ENCODE measurements at places on chromosomes 1 and 21. TPM values are rescaled to one million over a fixed set of nuclear protein-coding genes. Genes with fewer than 3 reads are reported as not detected.

- DNase-seq = no peak
These were observed 4.4 kb upstream of the ATXN7L2 start for GRCh38 chr1:109479311-109479710.

DNA sequence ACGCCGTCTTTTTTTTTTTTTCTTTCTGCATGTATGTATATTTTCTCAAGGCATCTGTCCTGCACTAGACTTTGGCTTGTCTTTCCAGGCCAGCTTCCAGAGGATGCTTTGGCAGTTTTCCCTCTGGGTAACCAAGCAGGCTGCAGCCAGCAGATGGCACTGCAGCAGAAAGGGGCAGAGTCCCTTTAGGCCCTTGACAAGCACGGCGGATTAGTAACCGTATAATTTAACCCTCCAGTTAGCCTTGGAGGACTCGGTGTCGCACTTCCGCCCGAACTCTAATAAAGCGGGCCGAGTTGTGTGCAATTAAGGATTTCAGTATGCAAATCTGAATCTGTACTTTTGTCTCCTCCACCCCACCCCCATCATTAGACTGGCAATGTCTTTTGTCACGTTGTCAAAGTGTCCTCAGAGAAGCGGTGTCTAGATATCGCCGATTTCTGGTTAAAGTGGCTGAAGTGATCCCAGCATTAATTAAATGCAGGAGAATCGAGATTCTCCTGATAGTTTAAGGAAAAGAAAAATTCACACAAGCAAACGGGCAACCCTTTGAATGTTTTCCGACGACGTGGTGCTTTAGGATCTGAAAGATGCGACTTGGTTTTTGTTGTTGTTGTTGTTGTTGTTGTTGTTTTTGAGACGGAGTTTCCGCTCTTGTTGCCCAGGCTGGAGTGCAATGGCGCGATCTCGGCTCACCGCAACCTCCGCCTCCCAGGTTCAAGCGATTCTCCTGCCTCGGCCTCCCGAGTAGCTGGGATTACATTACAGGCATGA, 1.1 kb upstream of the TMEM167B start:
- DNase-seq = peak; percentile 86

DNA sequence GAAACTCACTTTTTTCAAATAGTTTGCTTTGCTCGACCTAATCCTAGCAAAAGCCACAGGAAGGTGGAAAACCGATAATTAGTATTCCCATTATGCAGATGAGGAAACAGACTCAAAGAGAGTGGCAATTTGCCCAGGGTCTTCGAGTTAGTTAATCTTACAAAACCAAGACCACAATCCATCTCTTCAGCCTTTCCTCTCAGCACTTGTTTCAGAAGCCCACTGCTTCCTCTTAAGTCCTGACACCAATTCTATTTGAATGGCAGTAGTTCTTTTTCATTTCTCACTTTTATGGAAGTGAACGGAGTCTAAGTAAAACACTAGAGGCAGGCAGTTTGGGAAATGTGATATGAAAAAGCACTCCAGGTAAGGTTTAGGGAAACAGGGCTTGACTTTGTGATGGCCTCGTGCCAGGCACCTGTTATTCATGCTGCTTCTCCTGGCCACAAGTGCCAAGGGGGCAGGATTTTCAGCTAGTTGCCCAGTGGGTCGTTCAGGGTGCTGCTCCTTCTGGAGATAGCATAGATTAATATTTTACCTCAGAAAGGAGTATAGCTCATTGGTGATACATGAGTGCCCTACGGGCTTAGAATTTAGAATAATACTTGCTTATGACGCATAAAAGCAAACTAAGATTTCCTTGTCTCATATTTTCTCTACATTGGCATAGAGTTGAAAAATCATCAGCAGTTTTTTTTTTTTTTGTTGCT, 76.6 kb upstream of the NRIP1 start:
- DNase-seq = no peak

The DISC1 gene
- total RNA-seq = 1.8 TPM

DNA sequence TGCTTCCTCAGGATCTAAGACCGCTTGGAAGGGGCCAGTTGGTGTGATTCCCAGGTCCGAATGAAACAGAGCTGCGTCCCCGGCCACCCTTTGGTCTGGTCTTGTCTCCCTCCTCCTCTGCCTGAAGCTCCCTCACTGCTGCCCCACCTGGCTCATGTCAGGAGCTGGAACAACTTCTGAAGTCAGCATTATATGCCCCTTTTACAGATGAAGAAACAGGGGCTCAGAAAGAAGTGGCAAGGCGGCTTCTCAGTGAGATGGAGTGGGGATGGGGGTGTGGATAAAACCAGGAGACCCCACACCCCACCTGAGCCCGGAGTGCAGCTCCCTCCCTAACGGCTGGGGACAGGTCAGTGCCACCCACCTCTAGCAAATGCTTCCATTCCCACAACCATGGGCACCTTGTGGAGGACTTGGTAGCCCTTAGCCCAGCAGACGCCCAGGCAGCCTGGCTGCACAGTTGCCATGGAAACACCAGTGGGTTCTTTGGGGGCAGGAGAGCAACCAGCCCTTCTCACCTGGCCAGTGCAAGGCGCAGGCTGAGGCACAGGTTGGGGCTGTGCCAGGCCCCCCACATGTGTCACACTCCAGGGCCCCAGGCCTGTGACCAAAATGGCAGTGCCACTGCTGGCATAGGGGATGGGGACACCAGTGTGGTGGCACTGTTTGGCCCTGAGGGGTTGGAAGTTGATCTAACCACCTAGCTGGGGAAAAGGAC, 31.9 kb upstream of the ECE1 start:
- no peak for DNase-seq

The PERM1 gene
- not detected for total RNA-seq
